ENCODE measurements at places on chromosomes 3 and 15.

- no peak for DNase-seq
Measured at GRCh38 chr3:6444888-6445658, 415.8 kb upstream of the GRM7 start.

DNA sequence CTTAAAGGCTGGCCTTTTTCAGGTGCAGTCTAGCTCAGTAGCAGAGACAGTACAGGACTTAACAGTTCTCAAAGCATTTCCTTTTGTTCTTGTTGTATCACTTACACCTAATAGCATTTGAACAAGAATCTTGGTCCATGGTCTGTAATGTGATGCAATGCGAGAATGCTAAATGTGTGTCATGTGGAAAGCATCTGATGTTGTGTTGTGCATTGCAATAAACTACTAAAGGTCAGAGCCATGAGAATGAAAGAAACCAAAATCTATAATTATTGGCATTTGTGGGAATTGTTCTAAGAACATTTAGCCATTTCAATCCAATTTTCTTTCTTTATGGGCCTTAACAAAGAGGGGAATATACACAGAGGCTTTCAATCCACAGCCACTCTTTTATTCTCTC is 324.5 kb upstream of the ROBO2 start:
- DNase-seq: no peak

GRCh38 chr3:18217507-18218174 is 207.5 kb downstream of the SATB1 start:
- DNase-seq: no peak

DNA sequence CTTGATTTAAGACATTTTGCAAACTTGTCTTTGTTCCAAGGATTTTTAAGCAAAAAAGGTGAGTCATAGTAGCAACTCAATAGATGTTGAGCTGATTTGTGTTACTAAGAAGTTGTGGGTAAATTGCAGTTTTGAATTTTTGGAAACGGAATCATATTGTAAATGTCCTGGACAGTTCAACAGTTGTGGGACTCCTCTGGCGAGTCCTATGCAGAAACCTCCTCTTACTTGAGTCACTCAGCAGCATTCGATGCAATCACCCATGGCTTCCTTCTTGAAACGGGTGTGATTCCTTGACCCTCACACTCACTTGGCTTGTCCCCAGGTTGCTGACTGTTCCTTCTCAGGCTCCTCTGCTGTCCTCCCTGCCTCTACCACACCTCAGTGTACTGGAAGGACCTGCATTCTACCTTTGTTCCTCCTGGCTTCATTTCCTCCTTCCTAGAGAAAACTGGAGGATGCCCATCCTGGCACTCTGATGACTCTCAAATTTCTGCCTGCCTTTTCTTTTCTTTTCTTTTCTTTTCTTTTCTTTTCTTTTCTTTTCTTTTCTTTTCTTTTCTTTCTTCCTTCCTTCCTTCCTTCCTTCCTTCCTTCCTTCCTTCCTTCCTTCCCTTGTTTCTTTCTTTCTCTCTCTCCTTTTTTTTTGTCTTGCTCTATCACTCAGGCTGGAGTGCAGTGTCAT is 52.8 kb upstream of the DGKG start:
- no peak for DNase-seq

DNA sequence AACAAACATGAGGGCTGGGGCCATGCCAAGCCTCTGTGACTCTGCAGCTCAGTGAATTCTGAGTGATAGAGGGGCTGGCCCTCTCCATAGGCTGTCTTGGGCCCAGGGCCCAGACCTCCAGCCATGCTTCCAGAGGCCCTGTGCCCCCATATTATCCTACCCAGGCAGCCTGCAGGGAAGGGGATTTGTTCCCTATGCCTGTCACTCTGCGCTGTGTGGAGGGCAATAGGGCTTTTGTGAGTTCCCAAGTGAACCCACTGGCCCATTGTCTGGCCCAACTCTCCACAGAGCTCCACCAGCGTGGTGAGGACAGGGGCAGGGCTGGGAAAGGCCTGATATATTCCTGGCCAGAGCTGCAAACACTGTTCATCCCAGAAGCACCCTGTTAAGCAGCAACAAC is 113.2 kb downstream of the EPHB1 start:
- no peak for DNase-seq

GRCh38 chr3:195106418-195106906 is 164.5 kb downstream of the XXYLT1 start:
- DNase-seq: peak; percentile 26

DNA sequence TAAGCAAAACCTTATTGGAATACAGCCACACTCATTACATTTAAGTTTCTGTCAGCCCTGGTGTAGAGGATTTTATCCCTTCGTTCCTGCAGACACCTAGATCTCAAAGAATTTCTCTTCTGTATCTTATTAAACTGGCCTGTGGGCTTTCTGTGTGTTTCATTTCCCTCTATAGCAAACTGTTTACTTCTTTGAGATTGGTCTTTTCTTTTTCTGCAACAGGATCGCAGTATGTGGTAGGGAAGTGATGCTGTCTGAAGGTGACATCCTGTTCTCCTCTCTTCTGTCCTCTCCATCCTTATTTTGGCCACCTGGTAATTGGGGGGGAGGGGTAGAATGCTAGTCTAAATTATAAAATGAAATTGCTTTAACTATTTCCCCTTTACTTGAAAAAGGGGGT is 25.5 kb downstream of the ATP1B3 start:
- no peak for DNase-seq

DNA sequence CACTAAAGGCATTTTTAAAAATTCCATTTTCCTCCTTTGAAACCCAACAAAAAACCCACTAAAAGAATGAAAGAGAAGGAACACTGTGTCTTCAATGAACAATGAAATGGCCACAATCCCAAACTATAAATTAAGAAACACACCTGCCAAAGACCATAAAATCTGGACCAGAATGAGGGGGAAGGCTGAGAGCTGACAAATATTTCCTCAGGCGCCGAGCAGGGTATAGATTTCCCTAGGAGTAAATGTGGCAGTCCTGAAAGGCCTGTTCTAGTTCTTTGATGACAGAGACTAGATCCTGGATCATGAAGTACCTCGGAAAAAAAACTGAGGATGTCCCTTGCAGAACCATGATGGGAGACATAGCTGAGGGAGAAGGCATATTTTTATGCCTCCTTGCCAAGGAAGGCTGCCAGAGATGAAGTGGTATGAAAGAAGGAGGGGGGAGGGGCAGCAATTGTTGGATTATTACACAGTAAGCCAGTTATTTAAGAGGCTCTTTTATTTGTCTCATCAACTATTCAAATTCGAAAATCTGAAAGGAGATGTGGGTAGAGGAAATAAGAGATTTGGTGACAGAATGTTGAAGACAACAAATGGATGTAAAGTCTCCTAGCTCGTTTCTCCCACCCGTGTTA is 275.3 kb upstream of the GOLGA6L4 start:
- no peak for DNase-seq

DNA sequence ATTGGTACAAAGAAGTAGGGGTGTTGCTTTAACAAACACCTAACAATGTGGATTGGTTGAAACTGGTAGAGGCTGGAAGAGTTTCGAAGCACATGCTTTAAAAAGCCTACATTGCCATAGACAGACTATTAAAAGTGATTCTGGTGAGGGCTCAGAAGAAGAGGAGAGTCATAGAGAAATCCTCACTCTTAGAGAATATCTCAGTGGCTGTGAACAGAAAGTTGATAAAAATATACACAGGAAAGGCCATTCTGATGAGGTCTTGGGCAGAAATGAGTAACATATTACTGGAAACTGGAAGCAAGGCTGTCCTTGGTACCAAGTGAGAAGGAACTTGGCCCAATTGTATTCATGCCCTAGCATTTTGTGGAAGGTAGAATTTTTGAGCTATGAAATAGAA is 173.7 kb upstream of the CRBN start:
- DNase-seq: no peak

DNA sequence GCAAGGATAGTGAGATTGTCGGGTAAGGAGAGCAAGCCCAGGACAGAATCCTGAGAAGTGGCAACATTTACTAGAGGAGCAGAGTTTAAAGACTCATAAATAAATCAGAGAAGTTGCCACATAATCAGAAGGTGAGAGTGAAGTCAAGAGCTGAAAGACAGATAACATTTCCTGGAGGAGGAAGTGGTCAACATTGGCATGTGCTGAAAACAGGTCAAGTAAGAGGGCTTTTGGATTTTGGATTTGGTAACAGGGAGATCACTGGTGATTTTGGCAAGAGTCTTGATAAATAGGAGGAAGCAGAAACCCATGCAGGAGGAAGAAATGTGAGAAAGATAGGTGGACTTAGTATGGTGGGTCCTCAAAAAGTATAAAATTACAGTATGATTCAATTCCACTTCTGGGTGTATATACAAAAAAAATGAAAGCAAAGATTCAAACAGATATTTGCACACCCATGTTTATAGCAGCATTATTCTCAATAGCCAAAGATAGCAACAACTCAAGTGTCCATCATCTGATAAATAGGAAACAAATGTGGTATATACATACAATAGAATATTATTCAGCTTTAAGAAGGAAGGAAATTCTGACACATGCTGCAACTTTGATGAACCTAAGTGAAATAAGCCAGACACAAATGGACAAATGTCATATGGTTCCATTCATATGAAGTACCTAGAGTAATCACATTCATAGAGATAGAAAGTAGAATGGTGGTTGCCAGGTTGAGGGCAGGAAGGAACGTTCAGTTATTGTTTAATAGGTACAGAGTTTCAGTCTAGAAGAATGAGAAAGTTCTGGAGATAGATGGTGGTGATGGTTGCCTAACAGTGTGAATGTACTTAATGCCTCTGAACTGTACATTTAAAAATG is 27.3 kb upstream of the MBNL1 start:
- no peak for DNase-seq

DNA sequence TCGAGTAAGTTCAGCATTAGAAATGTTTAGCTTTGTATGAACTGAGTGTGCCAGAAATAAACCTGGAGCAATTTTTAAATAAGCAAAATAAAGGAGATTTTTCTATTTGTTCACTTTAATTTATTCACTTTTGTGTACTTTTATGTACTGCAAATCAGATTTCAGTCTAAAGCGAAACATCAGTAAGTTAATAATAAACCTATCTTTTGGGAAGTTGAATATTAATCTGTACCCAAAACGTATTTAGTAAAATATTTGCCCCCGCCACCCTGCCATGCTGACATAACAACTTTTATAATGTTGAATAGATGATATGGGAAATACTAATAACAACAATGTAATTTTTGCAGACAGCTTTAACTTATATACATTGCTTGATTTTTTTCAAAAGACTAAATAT is 230.0 kb downstream of the CDIN1 start:
- DNase-seq: no peak

- no peak for DNase-seq
Measured at GRCh38 chr15:74228723-74229081, 7.4 kb upstream of the CCDC33 start.

DNA sequence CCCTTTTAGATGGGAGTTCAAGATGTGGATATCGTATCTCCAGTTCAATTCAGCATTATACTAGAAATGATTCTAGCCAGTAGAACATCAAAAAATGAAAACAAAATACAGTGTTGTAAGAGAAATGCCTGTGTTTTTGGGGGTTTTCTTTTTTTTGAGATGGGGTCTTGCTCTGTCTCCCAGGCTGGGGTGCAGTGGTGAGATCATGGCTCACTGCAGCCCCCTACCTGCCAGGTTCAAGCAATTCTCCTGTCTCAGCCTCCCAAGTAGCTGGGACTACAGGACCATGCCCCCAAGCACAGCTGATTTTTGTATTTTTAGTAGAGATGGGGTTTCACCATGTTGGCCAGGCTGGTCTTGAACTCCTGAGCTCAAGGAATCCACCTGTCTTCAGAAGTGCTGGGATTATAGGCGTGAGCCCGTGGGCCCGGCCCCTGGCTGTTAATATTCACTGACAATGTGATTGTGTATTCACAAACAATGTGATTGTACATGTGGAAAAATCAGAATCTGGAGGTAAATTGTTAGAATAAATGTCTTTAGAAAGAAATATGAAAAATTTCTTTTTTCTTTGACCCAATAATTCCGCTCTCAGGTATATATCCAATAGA is 59.0 kb downstream of the ARIH1 start:
- no peak for DNase-seq

DNA sequence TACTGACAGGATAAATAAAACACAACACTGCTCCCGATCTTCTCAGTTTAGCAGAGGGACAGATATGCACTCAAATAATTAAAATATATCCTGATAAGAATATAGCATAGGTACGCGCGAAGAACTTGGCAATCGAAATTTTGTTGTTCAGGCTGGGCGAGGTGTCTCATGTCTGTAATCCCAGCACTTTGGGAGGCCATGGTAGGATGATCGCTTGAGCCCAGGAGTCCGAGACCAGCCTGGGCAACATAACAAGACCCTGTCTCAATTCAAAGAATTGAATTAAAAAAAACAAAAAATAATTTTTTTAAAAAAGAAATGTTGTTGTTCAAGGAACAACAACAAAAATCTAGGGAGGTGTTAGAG is 7.6 kb downstream of the B2M start:
- no peak for DNase-seq

DNA sequence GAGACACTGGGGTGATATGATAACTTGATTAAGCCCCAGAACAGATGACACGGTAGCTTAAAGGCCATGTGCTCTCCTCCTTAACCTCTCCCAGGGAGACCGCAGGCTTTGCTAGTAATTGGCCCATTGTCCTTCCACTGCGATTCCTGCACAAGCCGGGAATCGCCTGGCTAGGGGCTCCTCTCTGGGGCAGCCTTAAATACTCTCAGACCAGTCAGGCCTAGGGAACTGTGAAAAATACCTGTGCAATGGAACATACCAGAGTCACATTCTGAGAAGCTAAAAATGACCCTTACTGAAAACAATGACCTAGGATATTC is 56.3 kb downstream of the CPN2 start:
- no peak for DNase-seq

GRCh38 chr3:56754741-56755417 is 46.9 kb downstream of the ARHGEF3 start:
- DNase-seq: no peak

DNA sequence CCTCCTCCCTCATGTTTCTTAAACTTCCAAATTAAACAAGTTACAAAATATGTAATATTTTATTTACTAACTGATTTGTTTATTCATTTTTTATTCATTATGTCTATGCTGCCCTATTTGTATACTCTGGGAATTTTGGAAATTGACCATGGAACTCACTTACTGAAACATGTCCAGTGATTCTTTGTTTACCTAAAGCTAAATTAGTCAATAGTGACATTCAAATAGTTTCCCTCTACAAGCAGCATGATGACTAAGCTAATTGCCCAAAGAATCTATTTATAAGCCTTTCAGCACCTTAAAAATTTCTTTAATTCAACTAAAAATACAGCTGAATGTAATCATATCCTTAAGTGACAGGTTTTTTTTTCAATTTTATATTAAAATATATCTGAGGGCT is 437.7 kb downstream of the SI start:
- DNase-seq: no peak

GRCh38 chr3:41956574-41956973 is 5.3 kb downstream of the ULK4 start:
- no peak for DNase-seq

DNA sequence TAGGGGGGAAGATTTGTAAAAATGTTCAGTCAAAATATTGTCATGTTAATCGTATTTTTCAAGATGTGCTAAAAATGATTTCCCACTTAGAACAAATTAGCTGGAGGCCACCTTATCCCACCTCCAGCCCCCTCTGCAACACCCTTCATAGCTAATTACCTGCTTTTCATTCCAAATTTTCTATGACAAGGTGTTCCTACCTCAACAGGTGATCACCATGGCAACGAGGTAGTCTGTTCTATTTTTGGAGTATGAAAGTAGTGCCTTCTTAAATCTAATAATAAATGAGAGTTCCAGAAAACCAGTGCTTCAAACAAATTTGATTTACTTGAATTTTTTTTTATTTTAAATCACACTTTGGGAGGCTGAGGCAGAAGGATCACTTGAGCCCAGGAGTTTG is 149.8 kb downstream of the FNDC3B start:
- peak; percentile 51 for DNase-seq
